ENCODE measurements at places on chromosomes 12 and 14.

DNA sequence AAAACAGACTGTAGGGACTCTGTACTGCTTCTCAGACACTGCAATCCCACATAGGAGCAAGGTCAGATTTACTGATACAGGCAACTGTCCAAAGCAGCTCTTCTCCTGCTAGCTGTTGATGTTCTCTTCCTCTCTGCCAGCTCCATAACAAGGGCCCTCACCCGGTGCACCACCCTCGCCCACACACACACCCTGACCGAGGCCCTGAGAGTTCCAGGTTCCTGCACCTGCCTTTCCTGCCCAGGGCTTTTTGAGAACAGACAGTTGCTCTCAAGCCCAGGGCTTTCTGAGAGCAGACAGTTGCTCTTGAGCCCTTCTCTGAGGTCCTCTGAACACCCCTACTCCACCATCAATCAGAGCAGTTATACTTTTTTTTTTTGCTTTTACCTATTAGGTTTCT, 233.8 kb upstream of the GARIN6 start:
- no peak for DNase-seq

GRCh38 chr12:78931466-78931990, 67.0 kb downstream of the SYT1 start:
- DNase-seq, result peak; percentile 71

DNA sequence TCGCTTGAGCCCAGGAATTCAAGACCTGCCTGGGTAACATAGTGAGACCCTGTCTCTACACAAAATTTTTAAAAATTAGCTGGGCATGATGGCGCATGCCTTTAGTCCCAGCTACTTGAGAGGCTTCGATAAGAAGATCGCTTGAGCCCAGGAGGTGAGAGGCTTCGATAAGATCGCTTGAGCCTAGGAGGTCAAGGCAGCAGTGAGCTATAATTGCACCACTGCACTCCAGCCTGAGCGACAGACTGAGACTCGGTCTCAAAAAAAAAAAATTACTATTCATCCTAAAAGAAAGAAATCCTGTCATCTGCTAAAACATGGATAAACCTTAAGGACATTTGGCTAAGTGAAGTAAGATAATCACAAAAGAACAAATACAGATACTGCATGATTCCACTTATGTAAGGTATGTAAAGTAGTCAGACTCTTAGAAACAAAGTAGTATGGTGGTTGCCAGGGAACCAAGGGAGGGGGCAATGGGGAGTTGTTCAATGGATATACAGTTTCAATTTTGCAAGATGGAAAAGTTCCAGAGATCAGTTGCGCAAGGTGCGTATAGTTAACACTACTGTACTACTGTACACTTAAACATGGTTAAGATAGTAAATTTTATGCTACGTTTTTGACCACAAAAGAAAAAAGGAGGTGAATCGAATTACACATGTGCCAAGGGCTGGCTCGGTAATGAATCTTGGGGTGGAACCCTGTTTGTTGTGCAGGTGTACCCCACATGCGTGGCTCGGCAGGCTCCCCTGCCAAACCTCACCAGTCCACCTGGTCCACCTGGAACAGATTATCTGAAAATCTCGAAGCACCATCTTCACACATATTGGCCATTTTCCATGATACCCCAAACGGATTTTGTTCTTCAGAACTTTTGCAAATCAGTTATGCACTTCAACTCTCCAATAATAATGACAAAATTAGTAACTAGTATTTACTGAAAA, 18.3 kb upstream of the ATP2A2 start:
- no peak for DNase-seq

DNA sequence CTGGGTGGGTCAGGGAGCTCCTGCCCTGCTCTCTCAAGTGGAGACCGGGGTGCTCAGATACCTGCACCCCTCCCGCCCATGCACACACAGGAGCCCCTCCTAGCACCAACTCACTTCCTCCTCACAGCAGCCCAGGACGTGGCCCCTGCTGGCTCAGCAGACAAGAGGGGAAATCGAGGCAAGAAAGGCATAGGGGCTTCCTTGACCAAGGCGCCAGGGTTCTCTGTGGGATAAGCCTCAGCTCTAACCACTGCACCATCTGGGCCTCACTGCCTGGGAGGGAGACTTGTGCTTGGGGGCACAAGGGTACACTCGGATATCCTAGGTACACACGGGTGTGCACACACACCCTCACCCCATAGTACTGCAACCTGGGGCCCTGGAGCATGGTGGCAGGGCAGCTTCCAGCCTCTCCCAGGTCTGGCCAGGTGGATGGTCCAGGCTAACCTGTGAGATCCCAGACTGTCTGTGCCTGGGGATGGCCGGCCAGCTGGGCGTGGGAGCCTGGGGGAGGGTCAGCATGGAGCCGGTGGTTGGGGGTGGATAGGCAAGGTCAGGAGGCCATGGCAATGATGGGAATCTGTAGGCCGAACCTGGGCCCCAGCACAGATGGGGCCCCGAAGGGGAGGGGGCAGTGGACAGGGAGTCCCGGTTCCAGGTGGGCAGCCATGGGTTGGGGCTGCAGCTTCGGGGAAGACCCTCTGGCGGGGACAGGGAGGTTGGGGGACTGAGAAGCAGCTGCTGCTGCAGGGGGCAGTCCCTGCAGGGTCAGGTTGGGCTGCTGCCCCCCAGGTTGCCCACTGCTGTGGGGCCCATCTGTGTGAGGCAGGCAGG, 312.4 kb downstream of the TMEM121 start:
- DNase-seq, result no peak

GRCh38 chr12:49554266-49554665, 13.7 kb downstream of the MCRS1 start:
- no peak for DNase-seq

DNA sequence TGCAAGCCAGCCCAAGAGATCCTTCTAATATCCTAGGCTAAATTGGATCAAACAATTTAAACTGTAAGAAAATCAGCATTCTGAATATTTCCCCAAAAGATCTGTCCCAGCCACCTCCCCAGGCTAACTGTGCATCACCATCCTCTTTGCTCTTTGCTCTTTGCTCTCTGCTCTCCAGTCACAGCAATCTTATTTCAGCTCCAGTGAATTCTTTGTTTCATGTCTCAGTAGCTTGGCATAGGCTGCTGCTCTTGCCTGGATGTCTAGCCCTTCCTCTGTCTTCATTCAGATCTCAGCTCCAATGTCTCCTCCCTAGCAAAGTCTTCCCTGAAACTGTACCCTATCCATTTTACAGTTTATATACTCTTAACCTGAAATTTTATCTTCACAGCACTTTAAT, 399.8 kb upstream of the USP15 start:
- DNase-seq, result peak; percentile 7

DNA sequence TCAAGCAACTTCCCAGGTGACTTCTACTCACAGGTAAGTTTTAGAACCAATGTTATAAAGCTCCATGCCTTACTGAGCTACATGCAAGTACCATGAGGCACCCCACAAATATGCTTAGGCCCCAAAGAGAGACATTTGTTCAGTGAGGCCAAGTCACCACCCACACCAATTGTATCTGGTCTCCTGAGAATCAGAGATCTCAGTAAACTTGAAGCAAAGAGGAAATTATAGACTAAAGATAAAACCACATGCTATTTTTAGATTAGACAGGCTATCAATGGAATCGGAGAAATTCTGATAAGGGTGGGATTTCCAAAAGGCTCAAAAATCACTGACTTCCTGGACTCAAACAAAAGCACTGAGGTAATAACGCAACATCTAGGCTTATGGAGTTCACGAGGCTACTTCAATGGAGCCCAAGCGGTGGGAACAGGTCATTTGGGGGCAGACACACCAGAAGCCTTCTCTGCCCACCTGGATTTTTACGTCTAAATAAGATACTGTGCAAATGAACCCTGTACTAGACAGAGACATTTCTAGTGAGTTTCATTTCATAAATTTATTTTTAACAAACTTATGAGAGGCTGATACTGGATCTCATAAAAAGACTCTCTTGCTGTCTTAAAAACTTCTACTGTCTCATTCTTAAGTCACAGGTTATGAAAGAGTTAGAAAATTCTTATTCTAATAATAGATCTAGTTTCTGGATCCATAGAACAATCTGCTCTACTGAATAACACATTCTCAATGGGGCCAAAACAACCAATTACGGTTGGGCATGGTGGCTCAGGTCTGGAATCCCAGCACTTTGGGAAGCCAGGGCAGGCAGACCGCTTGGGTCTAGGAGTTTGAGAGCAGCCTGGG, 7.7 kb downstream of the SLC15A4 start:
- DNase-seq, result no peak

Data from NCI-H82 (cell line).